ENCODE measurements at places on chromosomes 11 and 22. TPM values are rescaled to one million over a fixed set of nuclear protein-coding genes. Genes with fewer than 3 reads are reported as not detected.

The CRYBA4 gene
- 1.3 TPM for total RNA-seq

The DBX1 gene
- not detected for total RNA-seq

GRCh38 chr11:95486979-95487378 lies 256.0 kb upstream of the SESN3 start:
- DNase-seq = no peak

The CHRM1 gene
- not detected for total RNA-seq

The HOATZ gene
- not detected for total RNA-seq

DNA sequence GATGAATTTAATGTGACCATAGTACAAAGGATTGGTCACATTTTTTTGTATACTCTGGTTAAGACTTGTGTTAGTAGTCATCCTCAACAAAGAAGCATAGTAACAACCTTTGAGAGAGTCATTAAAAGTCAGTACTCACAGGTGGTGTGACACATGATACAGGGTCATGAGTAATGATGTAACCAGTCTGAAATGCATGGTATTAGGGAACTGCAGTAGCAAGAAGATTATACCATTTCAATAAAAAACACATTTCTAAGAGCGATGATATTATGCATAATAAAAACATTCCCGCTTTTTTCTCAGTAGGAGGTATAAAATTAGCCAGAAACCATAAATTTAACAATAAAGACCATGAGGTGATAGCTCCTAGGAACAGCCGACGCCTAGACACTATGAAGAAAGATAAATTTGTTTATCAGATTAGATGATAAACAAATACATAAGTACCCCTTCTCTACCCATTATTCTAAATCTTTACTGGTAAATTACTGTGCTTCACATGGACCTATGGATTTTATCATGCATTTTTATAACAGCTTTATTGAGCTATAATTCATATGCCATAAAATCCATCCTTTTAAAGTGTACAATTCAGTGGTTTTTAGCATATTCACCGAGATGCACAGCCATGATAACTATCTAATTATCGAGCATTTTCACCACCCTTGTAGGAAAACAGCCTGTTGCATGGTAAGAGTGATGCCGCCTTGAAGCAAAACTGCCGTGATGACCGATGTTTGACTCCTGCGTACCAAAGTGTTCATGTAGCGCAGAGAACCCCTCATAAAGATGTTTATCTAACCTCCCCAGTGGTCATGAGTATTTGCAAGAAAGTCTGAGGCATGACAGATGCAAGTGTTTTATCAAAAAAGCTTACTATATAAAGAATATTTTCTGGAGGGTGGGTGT lies 41.8 kb downstream of the TMPRSS5 start:
- DNase-seq = no peak

DNA sequence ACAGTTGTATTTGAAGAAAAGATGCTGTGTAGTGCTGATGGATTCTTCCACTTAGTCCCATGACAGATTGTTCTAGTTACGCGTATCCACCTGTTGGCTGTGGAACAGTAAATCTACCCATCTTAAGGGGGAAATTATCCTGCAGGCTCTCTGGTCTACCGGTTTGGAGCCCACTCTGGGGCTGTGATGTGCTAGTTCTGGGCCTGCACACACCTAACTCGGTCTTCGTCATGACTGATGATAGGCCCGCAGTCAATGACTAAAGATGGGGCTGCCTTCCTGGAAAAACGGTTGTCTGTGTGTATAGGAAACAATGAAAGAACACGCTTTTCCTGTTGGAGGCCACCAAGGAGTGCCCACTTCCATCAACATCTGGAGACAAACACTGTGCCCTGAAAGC lies 6.2 kb upstream of the RBM4B start:
- DNase-seq = no peak

DNA sequence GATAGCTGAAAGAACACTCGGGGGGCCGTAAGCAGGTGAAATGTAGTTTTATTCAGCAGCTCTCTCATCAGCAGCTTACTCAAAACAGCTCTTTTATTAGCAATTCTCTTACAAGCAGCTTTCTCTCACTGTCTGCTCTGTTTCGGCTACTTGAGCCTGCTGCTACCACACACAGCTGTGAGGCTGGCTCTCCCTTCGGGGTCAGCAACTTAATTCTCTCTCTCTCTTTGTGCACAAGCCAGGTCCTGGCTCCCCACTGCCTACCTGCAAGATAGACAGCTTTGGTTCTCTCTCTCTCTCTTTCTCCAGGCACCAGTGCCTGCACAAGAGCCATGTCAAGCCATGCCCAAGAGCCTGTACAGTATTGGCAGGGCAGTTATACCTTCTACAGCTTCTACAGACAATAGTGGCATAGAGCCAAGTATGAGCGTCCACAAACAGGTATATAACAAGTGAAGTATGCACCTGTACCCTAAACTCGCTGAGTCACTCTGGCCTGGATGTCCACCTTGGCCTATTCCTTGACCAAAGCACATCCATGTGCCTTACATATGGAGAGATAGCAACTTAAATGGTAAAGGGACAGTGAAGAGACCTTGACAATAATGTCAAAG lies 110.8 kb downstream of the MTNR1B start:
- DNase-seq = no peak

DNA sequence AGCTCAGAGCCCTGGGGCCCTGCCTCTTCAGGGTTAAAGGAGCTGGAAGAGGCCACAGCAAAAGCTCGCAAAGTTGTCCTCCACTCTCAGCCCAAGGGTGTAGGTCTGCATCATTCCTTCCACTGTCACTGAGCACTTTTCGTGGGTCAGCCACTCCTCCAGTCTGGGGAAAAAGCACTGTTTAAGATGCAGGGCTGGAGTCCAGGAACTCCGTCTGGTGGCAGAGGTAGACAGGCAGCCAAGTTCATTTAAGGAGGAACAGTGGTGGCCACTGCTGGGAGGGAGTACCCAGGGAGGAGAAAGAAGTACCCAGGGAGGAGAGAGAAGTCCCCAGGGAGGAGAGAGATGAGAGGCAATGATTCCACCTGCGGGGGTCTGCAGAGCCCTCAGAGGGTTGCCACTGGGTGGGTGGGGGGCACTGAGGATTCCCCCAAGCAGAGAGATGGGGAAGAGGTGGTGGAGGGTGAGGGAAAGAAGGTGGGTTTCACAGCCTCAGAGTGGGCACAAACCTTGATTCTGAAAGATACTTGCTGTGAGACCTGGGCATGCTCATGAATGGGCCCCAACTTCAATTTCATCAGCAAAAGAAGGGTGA lies 70.0 kb upstream of the B3GAT1 start:
- DNase-seq = no peak

DNA sequence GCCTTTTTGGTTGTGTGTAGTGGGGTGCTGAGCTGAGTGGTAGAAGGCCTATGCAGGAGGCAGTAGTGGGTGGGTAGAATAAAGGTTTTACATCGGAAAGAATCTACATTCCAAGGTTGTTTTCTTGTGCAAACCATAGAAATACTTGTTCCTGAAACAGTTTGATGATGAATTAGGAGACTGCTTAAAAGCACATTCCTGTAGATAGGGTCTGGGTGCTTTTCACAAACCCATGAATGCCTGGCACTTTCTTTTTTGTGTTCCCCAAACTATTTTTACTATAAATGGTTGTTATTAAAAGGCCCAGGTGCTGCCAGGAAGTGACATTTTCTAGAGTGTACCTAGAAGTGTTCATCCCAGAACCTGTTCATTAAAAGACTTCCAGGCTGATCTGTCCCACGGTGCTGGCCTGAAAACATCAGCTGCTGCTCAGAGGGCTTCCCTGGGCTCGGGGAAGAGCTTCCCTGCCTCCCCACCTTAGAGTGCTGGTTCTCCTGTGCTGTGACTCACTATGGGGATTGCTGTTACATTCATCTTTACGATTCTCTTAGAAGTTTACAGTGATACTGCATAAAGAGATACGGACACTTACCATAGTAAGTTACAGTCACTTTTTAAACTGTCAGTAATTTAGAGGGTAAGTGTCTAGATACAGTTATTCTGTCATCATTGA lies 27.9 kb downstream of the PPFIA1 start:
- DNase-seq = no peak

DNA sequence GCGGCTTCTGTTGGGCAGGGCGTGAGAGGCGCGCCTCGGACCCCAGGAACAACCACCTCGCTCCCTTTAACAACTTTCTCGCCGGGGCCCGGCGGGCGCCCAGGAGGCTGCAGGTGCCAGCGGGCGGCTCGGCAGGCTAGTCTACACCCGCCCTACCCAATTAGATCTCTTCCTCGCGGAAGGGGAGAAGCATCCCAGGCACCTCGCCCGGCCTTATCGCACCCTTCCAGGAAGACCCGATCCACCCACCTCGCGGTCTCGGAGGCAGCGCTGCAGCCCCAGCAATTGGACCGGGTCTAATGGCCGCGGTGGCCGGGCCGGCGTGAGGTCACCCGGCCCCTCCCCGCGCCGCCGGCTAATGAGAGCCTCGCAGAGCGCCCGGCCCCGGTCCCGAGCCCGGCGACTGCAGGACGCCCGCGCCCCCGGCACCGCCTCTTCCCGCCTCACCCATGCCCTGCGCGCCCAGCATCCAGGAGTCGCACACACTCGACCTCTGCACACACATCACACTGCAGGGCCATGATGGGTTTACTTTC lies at the start of gene PLAAT3:
Gene PLAAT3, minus strand, starts transcription at position 298 of the 536 bp plus-strand sequence. CDS start 419 bp downstream, outside the sequence.
- DNase-seq = no peak

- no peak for DNase-seq
These were observed 72.1 kb upstream of the OR5AK2 start for GRCh38 chr11:56916587-56916986.

- no peak for DNase-seq
These were observed 837.3 kb downstream of the TBC1D22A start for GRCh38 chr22:47599753-47600152.

GRCh38 chr11:94664346-94664745 lies 97.2 kb downstream of the PIWIL4 start:
- DNase-seq = no peak

GRCh38 chr11:73931039-73931645 lies 19.7 kb upstream of the DNAJB13 start:
- peak; percentile 74 for DNase-seq

DNA sequence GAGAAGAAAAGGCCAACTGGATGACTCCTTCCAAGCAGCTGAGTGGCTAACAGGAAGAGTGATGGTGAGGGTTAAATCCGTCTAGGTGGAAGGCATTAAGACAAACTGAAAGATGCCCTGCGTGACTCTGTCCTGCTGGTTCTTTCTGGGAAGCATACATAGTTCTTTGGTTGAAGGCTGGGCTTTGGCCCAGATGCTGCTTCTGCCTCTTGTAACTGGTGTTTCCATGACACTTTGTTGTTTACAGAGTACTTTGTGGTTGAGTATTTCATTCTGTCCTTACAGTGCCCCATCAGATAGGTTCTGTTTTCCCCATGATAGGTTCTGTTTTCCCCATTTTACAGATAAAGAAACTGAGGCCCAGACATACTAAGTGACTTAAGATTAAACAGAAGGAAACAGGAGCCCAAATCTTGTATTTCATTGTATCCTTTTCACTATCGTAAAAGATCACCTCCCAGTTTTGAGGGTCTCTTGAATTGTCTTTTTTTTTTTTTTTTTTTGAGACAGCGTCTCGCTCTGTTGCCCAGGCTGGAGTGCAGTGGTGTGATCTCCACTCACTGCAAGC lies 124.3 kb upstream of the RASSF10 start:
- DNase-seq = no peak

- DNase-seq = no peak
These were observed 230.3 kb downstream of the ETS1 start for GRCh38 chr11:128357073-128357472.

GRCh38 chr11:102842930-102843329 lies 479 bp downstream of the MMP3 start:
- DNase-seq = no peak

The MPZL2 gene
- total RNA-seq = not detected

The CATSPERZ gene
- not detected for total RNA-seq

The PGR gene
- not detected for total RNA-seq

The CD3G gene
- total RNA-seq = not detected

DNA sequence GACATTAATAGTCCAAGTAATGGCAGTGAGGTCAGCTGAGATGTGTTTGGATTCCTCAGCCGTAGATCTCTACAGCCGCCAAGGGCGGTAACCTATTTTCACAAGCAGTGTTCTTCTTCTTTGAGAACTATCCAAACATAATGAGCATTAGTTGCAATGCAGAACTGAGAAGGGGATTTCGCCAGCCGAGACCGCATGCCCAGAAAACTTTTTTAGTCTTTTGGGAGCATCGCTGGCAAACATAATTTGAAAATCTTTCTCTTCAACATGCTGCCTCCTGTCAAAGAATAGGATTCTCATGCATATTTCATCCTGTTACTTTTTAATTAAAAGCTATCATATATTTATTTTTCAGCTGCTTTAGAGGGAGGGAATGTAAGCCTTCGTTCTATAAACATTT lies 81.4 kb upstream of the SEZ6L start:
- no peak for DNase-seq

The MS4A4A gene
- total RNA-seq = not detected

DNA sequence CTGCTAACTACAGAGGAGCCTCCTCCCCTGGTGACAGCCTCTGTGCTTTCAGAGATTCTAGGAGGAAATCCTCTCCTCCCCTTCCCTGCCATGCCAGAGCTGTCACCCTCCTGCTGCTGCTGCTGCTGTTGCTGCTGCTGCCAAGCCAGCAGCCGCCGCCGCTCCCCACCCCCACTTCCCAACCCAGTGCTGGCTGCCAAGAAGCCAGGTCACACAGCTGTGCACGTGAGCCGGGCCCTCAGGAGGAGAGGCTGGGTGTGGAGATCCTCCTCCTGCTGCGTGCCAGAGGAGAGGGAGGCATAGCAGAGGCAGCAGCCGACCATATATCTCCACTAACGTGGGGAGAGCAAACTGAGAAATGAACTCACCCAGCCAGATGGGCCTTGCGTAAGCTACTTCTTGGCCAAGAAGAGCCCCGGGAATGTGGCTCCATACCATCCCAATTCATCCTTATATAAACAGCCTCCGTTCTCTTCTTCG lies 12.4 kb downstream of the CRY2 start:
- no peak for DNase-seq

The TEAD1 gene
- 3.6 TPM for total RNA-seq

DNA sequence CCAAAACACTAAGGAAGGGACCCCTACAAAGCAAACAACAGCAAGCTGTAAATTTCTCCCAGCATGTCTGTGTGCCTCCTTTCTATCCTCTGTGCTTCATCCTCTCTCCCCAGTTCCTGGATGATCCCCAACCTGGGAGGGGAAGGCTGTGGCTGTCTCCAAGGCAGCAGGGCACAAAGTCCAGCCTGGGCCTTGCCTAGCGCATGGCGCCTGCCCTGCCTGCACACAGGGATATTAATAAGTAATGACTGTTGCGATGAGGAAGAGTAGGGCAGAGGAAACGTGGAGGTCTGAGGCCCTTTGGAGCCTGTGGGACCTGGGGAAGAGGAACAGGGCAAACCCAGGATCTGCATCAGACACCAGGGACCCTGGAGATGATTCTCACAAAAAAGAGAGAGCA lies 2.0 kb downstream of the USH1C start:
- DNase-seq = no peak

The MAP6 gene
- not detected for total RNA-seq

GRCh38 chr11:8293171-8293570 lies 29.5 kb upstream of the LMO1 start:
- no peak for DNase-seq

All from OCI-LY7 (cell line).